ENCODE measurements at places on chromosomes 3 and 15.

DNA sequence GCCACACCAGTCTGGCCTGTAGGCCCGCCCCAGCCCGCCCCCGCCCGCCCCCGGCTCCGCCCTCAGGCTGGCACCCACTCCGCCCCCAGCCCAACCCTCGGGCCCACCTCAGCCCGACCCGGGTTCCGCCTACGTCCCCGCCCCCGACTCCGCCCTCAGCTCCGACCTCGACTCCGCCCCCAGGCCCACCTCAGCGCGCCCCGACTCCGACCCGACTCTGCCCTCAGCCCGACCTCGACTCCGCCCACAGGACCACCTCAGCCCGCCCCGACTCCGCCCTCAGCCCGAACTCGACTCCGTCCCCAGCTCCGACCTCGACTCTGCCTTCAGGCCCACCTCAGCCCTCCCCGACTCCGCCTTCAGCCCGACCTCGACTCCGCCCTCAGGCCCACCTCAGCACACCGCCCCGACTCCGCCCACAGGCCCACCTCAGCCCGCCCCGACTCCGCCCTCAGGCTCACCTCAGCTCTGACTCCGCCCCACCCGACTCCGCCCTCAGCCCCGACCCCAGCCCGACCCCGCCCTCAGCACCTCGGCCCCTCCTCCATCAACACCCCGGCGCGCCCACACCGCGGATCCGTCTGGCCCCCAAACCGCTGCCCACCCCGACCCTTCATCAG, at the start of gene RAB43:
Gene RAB43 (minus strand): TSS at position 13 of the 620 bp plus-strand sequence. CDS start 315 bp downstream, outside the sequence.
- DNase-seq: peak; percentile 95

- DNase-seq: no peak
These were observed 9.1 kb downstream of the ZDHHC3 start for GRCh38 chr3:44966795-44967278.

- DNase-seq: no peak
These were observed 435.3 kb upstream of the KCNMB2 start for GRCh38 chr3:178100908-178101307.

- no peak for DNase-seq
These were observed 38.3 kb downstream of the ETV5 start for GRCh38 chr3:186070550-186070949.

DNA sequence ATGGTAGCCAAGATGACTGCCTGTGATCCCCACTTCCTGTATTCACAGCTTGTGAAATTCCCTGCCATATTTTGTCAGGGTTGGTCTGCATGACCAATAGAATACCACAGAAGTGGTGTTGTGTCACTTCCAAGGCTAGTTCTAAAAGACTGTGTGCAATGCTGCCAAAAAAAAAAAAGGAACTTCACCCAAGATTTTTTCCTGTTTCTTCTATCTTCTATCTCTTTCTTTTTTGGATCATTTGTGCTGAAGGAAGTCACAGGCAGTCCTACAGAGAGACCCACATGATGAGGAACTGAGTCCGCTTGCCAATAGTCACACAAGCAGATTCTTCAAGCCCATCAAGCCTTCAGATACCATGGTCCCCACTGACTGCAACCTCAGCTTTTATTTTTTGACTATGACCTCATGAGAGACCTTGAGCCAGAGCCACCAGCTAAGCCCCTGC, 18.1 kb upstream of the RAF1 start:
- no peak for DNase-seq

DNA sequence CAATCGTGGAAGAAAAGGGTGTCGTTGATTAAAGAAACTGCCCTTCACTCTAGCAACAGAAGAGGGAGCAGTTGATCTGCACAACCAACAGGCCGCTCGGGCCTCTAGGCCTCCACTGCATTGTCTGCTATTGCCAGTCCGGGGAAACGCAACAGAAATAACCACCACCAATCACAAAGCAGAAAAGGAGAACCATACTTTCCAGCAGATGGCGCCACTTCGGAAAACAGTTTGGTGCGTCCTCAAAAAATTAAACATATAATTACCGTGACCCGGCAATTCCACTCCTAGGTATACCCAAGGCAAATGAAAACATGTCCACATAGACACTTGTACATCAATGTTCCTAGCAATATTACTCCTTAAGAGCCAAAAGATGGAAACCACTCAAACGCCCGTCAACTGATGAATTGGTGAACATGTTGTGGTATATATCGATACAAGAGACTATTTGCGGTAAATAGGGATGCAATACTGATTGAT, 154.1 kb downstream of the TJP1 start:
- DNase-seq: peak; percentile 70

DNA sequence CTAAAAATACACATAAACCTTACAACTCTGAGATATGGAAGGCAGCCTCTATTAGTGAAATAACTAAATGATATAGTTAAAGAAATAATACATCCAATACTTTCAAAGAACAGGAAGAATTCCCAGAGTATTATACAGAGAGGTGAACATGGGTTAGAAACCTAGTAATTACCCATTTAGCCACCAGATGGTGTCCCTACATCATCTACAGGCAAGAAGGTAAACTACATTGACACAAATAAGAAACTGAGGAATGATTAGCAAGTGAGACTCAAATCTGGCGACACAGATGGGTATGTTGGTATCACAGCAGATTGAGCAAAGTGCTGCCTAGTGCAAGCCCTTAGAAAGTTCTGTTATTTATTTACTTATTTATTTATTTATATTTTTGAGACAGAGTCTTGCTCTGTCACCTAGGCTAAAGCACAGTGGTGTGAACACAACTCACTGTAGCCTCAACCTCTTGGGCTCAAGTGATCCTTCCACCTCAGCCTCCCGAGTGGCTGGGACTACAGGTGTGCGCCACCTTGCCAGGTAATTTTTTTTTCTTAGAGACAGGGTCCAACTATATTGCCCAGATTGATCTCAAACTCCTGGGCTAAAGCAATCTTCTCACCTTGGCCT, 28.2 kb downstream of the NEK4 start:
- peak; percentile 6 for DNase-seq

DNA sequence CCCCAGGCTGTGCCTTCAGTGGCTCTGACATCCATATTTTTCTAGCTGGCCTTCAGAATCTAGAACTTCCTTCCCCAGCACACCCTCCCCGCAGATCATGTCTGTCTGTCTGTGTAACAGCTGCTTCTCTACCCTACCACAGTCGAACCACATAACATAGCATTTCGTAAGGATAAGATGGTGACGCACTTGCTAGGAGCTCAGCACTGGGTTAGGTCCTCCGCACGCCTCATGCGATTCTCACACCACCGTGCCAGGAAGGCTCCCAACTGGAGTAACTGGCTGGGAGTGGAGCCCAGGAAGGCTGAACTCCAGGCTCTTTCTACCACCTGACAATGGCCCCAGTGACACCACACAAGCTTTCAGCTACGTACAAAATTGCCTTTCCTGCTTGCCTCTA, 168.6 kb downstream of the STT3B start:
- no peak for DNase-seq

DNA sequence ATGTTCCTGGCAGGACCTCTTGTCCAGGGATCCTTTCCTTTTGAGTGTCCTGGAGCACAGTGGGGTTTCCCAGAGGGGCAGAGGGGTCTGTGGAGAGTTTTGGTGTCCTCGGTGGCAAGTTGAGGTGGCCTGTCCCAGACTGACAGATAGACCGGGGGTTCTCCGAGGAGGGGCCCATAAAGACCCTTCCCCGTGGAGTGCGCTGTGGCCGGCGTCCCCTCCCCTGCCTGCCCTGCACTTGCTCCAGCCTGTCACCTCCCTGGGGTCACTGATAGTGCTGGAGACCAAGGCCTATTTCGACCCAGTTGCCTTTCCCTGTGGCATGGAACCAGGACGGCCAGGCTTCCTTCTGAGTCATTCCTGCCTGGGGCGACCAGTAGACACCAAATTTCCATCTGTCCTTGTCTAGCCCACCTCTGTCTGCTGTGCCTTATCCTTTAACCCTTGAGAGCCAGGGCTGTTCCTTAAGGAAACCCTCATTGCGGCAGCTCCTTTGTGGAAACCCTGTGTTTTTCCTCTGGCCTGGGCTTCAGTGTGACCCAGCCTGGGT, 2.9 kb downstream of the MUC4 start:
- no peak for DNase-seq

DNA sequence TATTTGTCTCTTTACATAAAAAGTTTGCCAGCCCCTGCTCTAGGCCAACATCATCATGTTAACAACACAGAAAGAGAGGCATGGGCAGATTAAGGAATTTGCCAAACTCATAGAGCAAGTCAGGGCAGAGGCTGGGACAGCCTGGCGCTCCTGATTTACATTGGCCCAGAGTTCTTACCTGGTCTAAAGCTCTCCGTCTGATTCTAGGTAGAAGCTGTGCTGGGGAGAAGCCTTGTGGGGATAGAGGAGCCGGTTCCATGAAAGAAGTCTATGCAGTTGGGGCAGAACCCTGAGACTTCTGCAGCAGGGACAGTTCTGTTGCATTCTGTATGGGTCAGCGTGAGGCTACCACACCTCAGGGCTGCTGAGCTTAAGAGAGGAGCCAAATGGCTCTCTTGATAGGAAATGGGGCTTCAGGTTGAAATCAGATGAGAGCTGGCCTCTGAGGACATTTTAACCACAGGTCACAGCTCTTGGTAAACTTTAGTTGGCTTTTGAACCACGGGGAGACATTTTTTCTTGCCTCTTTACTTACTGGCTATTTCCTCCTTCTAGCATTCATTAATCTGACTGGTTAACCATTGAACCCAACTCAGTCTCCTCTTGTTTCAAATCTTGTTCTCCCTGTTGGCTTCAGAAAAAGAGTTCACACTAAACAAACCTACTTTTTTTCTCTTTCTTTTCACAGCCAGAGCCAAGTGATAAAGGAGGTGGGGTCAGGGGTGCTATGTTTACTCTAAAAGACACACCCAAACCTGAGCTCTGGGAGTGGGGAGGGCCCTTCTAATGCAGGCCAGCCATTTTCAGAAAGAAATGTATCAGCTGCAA, 250.7 kb downstream of the OPA1 start:
- peak; percentile 57 for DNase-seq

DNA sequence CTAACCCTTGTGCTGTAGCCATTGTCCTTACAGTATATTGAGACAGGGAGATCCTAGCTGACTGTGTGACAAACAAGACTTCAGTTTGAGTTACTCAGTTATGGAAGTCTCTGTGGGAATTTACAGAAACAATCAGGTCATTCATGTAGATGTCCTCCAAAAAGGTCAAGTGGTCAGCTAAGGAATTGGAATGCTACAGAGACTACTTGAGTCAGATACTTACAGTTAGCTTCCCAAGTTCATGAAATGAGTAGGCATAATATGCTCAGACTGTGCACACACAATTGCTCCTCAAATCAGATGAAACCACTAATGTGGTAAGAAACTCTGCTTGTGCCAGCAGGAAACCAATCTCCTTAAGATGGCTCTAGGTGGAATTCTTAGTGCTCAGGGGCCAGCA, 985.7 kb downstream of the NSUN3 start:
- no peak for DNase-seq

DNA sequence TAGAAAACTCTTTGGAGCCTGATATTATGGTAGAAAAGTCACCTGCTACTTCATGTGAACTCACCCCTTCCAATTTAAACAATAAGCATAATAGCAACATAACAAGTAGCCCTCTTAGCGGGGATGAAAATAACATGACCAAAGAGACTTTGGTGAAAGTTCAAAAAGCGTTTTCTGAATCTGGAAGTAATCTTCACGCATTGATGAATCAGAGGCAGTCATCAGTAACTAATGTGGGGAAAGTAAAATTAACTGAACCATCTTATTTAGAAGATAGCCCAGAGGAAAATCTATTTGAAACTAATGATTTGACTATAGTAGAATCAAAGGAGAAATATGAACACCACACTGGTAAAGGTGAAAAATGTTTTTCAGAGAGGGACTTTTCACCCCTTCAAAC, 5.1 kb upstream of the SCG5 start:
- DNase-seq: no peak

DNA sequence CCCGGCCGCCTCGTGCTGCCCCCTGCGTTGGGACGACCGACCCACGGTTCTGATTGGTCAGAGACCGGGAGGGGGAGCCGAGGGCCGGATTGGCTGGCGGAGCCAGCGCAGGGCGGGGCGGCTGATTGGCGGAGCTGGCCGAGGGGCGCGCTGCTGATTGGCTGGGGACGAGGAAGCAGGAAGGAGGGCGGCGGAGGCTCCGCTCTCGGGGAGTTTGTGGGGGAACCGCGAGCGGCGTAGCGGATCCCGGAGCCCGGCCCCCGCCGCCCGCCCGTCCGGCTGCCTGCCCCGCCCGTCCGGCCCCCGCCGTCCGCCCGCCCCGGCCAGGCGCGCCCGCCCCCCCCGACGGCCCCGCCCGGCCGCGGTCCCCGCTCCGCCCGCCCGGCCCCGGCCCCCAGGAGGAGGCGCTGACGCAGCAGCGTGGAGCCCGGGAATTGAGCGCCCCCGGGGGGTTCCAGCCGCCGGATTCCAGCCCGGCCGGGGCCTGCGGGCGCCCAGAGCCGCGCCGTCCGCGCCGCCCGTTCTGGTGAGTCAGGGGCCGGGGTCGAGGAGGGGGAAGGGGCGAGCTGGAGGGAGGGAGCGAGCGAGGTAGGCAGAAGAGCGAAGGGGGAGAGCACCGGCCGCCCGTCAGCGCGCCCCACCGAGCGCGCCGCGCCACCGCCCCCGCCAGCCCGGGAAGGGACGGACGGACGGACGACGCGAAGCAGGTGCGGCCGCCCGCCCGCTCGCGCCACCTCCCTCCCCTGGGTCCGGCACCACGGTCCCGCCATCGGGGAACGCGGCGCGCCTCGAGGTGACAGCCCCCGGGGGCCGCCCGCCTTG, at the start of gene BAHD1:
Gene BAHD1 (plus strand): TSS at position 211 of the 822 bp plus-strand sequence. CDS start 17,512 bp downstream, outside the sequence.
- DNase-seq: peak; percentile 99

GRCh38 chr15:99433026-99433756, 132.6 kb upstream of the MEF2A start:
- no peak for DNase-seq

DNA sequence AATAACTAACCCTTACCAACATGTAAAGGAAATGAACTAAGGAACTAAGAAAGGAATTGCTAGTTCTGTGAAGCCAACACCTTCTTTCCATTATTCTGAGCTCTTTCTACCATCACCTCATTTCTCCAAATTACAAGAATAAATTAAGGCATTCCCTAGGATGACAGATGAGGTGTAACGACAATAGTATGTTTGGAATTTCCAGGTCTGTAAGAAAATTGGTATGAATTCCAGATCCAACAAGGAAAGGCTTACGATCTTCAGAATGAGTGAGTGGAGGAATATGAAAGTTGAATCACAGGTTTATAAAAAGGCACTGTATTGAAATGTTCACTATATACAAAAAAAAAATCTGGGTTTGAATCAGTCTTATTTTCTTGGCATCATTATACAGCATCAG, 4.5 kb upstream of the NANOGP8 start:
- DNase-seq: no peak

DNA sequence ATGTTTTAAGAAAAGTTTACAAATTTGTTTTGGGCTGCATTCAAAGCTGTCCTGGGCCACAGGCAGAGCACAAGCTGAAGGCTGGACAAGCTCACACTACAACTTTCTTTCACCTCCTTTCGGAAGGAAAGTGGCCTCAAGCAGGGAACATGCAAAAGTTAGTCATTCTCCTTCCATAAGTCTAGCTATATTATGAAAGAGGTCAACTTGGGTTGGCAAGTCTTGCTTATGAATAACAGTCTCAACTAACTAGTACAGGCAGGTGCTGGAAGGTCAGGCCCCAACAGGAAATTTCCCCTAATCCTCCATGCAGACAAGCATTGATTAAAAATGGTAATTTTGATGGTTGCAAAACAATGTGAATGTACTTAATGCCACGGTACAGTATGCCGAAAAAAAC, 69.4 kb downstream of the OSBPL10 start:
- no peak for DNase-seq
